Spinal cord (tissue), 10 donors: ENCODE measurements at places on chromosomes 4 and X. TPM values are rescaled to one million over a fixed set of nuclear protein-coding genes. Genes with fewer than 3 reads are reported as not detected.

GPC4 gene
- 8.2 TPM for total RNA-seq

SLC6A14 gene
- not detected for total RNA-seq

DSPP gene
- total RNA-seq, result 0.06 TPM

NWD2 gene
- 3.5 TPM for total RNA-seq

STK26 gene
- 8.2 TPM for total RNA-seq
